ENCODE measurements at places on chromosomes 11 and 22.

DNA sequence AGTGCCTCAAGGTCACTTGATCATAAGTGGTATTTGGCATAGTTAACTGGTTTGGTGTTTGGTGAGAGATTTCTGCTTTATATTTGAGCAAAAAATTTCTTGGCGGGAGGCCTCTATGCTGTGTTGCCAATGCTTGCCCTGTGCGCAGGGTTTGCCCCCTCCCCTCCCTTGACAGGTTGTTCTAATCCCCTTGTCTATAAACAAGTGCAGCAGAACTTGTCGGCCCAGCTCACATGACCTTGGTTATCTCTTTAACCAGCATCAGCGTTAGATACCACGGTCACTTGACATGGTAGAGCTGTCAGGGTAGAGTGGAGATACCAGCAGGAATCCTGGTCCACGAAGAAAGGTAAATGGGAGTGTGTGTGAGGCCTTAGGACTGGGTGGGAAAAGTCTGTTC lies 35.6 kb downstream of the MARK2 start:
- no peak for DNase-seq

DNA sequence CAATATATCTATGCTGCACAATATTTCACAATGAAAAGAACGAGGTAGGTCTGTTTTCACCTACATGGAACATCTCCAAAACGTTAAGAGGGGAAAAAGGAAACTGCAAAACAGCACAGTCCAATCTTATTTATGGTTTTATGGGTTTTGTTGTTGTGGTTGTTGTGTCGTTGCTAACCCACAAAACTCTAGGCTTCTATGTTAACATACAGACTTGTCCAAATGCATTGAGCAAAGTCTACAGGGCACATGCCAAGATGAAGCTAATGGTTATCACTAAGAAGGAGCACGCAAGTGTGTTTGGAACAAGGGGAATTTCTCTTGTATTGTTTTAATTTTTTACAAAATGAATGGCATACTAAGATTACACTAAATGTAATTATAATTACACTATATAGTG lies 48.6 kb downstream of the AHNAK start:
- no peak for DNase-seq

DNA sequence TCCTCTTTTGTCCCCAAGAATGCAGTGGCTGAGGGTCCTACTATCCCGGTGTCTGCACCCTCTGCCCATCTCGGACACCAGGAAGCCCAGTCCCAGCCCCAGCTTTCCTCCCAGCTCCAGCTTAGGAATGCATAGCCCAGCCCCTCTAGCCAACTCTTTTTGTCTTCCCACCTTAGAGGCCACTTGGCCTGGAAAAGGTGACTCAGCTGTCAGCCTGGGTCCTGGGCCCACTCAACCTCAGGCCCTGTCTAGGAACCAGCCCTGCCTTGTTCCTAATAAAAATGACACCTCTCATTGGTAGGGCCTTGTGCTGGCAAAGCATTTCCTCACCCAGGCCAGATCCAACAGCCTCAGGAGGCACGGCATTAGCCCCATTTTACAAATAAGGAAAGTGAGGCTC lies 28.2 kb downstream of the PDE2A start:
- no peak for DNase-seq

DNA sequence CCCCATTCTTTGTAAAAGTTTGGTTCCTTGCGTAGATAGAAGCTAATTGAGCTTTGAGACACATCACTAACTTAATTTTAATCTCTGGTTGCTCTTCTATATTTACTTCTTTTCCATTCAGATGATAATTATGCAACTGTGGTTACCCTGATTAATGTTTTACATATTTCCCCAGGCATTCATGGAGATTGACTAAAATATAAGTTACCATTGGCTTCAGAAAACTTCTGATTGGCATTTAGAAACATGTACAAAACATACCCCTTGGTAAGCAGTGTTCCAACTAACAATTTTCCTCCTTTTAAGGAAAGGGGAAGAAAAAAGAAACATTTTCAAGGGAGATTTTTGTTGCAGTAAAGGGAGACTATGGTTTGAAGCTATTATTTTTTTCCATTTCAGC lies 43.9 kb downstream of the FAT3 start:
- no peak for DNase-seq

DNA sequence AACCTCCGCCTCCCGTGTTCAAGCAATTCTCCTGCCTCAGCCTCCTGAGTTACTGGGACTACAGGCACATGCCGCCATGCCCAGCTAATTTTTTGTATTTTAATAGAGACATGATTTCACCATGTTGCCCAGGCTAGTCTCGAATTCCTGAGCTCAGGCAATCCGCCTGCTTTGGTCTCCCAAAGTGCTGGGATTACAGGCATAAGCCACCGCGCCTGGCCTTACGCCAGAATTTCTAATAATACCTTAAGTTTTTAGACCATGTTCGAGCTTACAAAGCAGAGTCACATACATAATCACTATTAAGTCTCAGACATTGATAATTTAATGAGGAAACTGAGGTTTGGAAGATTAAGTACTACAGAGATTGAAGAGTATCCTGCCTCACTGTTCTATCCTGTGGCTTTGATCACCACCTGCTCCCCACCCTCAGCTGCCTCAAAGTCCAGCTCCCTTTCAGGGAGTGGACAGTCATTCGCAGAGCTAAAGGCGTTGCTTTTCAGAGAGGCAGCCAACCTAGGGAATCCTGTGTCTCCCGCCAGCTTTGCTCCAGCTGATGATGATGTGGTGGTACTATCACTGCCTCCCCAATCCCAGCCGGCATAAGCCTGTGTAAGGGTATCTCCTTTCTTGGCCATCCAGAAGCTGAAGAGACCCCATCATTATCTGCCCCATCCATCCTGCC lies 7.7 kb downstream of the UBASH3B start:
- no peak for DNase-seq

- DNase-seq = no peak
Measured at GRCh38 chr11:119573858-119574257, 150.9 kb upstream of the THY1 start.

- DNase-seq = no peak
Measured at GRCh38 chr11:50182486-50182885, 149.8 kb downstream of the OR4C45 start.

DNA sequence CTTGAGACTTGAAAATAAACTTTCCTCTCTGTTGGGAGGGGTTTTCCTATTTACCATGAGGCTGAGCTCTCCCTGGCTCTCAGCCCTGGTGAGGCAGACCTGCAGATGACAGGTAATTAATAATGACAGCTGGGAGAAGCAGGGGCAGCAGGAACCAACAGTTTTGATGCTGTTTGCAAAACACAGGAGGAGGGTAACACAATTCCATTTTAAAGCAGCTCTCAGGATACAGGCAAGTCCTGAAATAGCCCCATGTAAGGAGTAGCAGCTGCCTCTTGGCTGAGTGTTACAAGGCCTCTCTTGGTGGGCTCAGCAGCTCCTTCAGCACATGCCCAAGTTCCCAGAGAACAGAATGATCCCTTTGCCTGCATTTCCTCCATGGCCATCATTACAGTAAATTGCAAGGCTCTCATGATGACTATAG lies 13.3 kb downstream of the PARVA start:
- DNase-seq = no peak

GRCh38 chr22:24070553-24070952 lies 59.4 kb downstream of the CABIN1 start:
- no peak for DNase-seq

All from stimulated activated naive CD8-positive, alpha-beta T cell treated with anti-CD3 and anti-CD28 coated beads, Interleukin-15, amount 100 ng/mL, for 72 hours (primary cell).